ENCODE measurements at places on chromosomes 2 and 18. TPM values are rescaled to one million over a fixed set of nuclear protein-coding genes. Genes with fewer than 3 reads are reported as not detected.
A peak's percentile ranks its signal among the peaks of the same experiment; 100 is the strongest.

GRCh38 chr2:196415384-196415783, 224.1 kb upstream of the CCDC150 start:
- DNase-seq: no peak

- no peak for DNase-seq
Observed at GRCh38 chr2:235168174-235168979, 216.6 kb downstream of the SH3BP4 start.

GRCh38 chr2:181456660-181457120, 496 bp upstream of the ITGA4 start:
- peak; percentile 46 for DNase-seq

- DNase-seq: no peak
Observed at GRCh38 chr18:74944676-74945075, 264.3 kb downstream of the PTGR3 start.

GRCh38 chr18:79846936-79847557, 49.3 kb downstream of the KCNG2 start:
- no peak for DNase-seq

GRCh38 chr2:193382583-193382982, 1187.8 kb upstream of the TMEFF2 start:
- DNase-seq: no peak

GRCh38 chr18:26667046-26667445, 118.7 kb upstream of the KCTD1 start:
- DNase-seq: no peak

DNA sequence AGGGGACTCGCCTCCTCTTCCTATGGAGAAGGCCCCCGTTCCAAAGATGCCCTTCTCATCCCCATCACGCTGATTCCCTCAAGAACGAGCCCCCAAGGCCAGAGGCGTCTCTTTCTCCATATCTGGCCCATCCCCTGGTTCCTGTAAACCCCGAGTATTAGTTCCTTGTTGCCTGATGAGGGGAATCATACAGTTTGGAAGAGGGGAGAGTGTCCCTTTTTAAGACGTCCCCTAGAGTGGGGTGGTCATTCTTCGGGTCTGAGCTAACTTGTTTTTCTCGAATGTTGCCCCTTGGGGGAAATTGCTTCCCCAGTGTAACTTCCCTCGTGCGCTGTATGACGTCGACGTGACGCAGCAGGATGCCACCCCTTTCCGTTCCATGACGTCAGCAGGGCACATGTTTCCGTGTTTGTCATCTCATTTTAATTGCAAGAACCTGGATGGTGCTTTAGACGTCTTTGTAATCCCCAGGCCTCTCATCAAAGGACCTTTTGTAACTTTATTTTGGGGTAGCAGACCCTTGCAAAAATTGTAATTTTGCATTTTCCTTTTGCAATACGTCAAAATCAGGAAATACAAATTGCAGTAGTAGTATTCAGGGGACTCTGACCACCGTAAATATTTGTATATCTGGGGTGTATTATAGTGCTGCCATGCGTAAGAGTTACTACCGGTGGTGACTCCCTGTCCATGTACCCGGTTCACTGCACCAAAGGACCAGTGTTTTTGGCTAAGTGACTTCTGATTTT, 569 bp downstream of the BABAM2 start:
- peak; percentile 89 for DNase-seq

FRZB gene
- total RNA-seq: 12.9 TPM

VIT gene
- total RNA-seq: not detected

LOXHD1 gene
- 0.25 TPM for total RNA-seq
